NCI-H69 (cell line): ENCODE measurements at places on chromosomes 1 and 21.

GRCh38 chr1:58799650-58800049, 15.8 kb upstream of the JUN start:
- DNase-seq, result no peak

GRCh38 chr1:168243636-168244212, 17.9 kb downstream of the SFT2D2 start:
- DNase-seq, result peak; percentile 60

- peak; percentile 35 for DNase-seq
Observed at GRCh38 chr1:63557365-63557987, 34.2 kb downstream of the EFCAB7 start.

DNA sequence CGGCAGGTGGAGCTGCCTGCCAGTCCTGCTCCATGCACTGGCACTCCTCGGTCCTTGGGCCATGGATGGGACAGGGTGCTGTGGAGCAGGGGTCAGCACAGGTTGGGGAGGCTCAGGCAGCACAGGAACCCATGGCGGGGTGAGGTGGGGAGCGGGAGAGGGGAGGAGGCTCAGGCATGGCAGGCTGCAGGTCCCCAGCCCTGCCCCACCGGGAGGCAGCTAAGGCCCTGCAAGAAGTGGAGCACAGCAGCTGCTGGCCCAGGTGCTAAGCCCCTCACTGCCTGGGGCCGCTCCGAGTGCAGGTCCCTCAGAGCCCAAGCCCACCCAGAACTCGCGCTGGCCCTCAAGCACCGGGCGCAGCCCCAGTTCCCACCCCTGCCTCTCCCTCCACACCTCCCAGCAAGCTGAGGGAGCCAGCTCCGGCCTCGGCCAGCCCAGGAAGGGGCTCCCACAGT, 691 bp upstream of the GBP5 start:
- no peak for DNase-seq

DNA sequence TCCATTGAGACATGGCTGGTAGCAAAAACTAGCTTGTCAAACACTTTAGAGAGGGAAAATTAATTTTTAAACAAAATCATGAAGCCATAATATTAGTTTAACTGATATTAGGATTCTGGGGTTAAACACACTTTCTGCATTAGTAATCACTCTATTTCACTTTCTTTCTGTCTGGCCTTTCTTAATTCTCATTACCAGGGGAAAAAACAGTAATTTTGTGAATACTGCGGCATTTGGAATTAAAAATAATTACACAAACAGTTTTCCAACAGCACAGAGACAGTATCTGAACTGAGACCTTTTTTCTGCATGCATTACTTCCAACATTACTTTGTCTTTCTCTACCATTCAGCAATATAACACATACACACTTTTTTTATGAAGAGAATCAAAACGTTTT, 190.6 kb downstream of the MRPL39 start:
- DNase-seq, result no peak

- no peak for DNase-seq
Observed at GRCh38 chr21:45390831-45391742, 13.9 kb upstream of the COL18A1 start.

DNA sequence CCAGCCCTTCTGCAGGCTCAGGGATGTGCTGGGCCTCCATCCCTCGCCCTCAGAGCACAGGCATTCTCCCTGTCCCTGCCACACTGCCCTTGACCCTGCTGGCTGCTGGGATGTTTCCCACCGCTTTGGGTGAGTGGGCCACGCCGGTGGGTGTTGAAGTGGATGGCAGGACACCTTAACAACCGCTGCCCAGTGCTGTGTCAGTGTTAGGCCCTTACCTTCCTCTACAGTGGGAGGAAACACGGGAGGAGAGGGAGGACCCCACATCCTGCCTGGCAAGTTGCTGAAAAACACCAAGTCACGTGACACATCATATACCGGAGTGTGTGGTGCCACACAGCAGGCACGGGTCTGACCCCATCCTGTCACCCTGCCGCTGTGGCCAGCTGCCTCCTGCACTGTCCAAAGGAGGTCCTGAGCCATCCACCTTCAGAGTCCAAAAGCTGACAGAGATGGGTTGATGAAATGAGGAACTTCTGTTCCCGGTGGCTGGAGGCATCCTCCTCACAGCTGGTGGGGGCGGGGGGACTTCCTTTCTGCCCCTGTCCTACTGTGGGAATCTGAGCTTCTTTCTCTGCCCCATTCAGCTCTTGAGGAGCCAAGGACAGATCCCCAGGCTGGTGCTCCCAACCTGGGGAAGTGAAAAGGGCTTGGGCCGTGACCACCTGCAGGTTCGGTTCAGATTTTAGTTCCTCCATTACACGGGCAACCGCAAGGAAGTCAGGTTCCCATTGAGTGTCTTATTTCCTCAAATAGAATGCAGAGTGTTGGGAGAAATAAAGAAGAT, 3.2 kb upstream of the THEMIS2 start:
- no peak for DNase-seq

- peak; percentile 77 for DNase-seq
Observed at GRCh38 chr1:206507284-206508129, at the start of gene RASSF5. RASSF5 (plus strand) TSS chr1:206507531; CDS start chr1:206507603, 72 bp downstream.

- no peak for DNase-seq
Observed at GRCh38 chr1:85824066-85824840, 116.0 kb upstream of the ZNHIT6 start.

- DNase-seq, result peak; percentile 72
Observed at GRCh38 chr1:217333939-217334338, 297.0 kb downstream of the GPATCH2 start.

- DNase-seq, result peak; percentile 25
Observed at GRCh38 chr1:234458352-234459017, 20.5 kb downstream of the TARBP1 start.

DNA sequence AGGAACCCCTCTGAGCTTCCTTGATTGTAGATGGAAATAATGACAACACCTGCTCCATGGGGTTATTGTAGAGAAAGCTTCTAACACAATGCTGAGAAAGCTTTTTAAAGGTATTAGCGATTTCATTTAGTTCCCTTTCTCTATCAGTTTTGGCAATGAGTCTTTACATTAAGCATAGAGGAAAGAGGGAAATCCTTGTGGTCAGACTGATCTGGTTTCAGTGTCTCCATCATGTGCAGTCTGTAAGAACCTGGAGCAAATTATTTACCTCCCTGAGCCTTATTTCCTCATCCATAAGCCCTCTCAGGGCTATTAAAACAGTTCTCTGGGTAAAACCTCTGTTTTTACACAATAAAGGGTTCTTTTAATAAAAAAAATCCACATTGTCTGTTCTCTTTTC, 87.5 kb downstream of the FGGY start:
- DNase-seq, result no peak

- DNase-seq, result no peak
Observed at GRCh38 chr1:16924216-16924918, 2.6 kb downstream of the CROCC start.

- peak; percentile 75 for DNase-seq
Observed at GRCh38 chr1:174262349-174263241, 103.3 kb downstream of the RABGAP1L start.

DNA sequence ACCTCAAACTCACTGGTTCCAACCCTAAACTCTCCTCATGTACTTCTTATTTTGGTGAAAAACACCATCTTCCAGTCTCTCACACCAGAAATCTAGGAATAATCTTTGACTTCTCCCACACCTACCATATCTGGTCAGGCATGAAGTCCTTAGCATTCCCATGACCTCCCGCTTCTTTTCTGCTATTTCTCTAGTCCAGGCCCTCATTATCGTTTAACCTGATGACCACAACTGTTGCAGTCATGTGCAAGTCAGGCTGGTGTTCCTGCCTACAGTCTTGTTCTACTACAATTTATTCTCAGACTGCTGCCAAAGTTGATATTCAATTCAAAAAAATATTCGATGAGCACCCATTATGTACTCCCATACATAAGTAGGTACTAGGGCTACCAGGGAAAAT, 71.3 kb downstream of the PIK3R3 start:
- DNase-seq, result no peak

DNA sequence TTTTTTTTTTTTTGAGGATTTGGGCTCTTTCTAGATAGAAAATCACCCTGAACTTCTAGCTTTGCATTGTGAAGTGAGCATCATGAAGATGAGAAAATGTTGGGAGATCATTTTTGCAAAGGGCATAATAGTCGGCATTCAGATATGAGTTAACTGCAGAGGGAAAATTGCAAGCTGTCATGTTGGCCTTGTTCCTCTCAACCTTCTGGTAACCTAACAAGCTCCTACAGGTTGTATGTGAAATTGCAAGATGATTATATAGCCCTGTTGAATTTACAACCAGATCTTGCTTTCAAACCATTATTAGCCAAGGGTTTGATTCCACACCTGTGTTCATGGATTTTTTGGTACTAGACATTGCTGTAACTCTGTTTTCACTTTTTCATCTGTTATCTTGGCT, 2.2 kb downstream of the ELOA start:
- peak; percentile 37 for DNase-seq

DNA sequence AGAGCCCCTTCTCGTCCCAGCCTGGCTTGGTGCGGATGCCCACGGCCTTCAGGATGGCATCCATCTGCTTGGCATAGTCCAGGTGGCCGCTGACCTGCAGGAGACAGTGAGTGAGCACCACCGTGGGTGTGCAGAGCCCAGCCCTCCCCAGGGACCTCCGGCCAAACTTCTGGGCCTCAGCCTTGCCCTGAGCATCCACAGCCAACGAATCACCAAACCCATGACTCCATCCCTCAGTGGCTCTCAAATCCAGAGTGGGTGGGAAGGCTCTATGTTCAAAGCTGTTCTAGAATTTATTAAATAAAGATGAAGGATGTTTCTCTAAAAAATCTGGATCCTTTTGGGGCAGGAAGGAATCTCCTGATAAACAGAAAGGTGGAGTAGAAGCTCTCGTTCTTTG, 18.7 kb downstream of the HTR6 start:
- no peak for DNase-seq

- peak; percentile 24 for DNase-seq
Observed at GRCh38 chr1:160834945-160835565, 27.6 kb downstream of the CD244 start.

DNA sequence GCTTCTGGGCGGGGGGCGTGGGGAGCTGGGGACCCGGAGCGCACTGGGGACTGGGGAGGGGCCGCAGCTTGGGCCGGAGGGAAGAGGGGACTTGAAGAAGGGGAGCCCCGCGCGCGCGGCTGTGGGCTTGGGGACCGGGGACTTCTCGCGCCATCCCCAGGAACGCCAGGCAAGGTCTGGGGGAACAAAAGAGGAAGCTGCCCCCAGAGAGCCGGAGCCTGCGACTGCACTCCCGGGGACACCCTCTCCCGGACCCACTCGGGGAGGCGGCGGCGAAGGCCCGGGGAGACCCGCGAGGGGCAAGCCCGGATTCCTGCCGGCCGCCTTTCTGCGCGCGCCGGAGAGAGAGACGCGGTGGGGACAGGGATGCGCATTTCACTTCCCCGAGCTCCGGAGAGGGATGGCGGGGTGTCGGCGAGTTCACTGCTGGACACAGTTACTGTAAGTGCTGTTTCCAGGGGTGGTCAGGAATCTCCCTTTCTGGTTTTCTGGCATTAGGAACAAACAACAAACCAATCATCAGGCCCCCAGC, 732 bp downstream of the ABCG1 start:
- DNase-seq, result peak; percentile 73

GRCh38 chr1:113508364-113509164, 118.2 kb downstream of the MAGI3 start:
- no peak for DNase-seq

- peak; percentile 90 for DNase-seq
Observed at GRCh38 chr21:38989745-38990423, 184.2 kb downstream of the ETS2 start.

DNA sequence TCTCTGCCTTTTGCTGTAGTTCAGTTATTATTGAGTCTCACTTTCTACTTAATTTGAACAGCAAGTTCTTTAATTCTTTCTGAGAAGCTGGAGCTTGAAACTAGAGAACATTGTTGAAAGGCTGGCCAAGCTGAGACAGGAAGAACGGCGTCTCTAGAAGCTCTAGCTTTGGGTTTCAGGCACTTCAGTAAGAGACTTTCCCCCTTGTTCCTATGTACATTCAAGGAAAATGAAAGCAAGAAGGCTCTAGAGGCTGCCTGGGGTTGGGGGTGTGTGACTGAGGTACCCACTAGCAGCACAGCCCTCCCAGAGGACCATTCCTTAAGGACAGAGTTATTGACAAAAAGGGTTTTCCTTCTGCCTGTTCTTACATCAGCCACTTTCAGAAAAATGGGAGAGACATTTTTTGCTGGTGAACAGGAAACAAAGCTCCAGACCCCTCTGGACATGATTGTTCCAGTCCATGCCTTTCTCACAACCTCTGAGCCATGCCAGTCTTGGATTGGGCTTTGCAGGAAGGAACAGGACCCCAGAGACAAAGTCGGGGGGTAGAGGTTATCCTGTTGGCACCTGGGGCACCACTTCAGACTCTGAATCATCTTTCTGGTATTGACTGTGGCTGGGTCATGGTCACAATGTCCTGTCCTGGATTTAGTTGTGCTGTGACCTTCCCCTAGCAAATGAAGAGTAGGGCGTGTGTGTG, 63.1 kb downstream of the LAMC2 start:
- no peak for DNase-seq

DNA sequence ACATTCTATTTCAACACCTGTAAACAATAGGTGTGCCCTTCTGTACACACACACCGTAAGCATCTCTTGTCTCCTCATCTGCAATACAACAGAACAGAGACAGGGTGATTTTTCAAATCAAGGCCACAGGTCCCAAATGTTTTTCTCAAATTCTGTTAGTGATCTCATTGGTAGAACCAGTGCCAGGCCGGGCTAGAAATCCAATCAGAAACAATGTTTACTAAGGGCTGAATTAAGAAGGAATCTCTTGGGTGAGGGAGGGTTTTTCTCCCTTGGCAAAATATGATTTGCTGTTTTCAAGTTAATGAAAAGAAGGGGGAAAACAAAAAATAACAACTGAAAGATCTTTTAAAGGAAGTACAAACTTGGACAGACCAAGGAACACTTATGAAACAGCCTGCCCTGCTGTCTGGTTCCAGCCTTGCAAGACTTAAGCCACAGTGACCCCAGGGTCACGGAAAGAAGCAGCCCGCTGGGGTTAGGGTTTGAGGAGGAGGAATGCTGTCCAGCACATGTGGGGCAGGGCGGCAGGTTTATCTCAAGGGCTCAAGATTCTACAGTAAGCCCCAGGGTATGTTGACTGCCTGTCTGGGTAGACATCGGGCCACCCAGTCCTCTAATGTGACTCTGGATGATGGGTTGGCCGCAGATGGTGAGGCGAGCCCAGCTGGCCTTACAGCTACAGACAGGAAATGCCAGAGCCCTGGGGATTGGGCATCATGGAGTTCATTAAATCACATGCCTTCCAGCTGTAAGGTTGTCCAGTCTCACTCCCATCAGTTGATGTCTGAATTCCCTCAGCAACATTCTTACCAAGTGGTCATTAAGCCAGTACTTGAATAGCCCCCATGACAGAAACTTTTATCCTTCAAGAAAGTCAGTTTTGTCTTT, 73.3 kb upstream of the SLC44A3 start:
- DNase-seq, result peak; percentile 17

GRCh38 chr1:241888232-241888631, 40.2 kb downstream of the EXO1 start:
- DNase-seq, result no peak

- DNase-seq, result peak; percentile 83
Observed at GRCh38 chr1:25771221-25772114, 28.5 kb upstream of the SELENON start.

- DNase-seq, result no peak
Observed at GRCh38 chr1:184826001-184826400, 71.3 kb upstream of the EDEM3 start.
